Osteocyte (in vitro differentiated cells): ENCODE measurements at places on chromosomes 4 and X. TPM values are rescaled to one million over a fixed set of nuclear protein-coding genes. Genes with fewer than 3 reads are reported as not detected.

LRP2BP gene
- total RNA-seq: 0.31 and 0.59 TPM in 2 replicates

PTPN13 gene
- total RNA-seq: 55.7 and 56.0 TPM in 2 replicates

AFM gene
- total RNA-seq: not detected in 2 replicates

- no peak for DNase-seq
Measured at GRCh38 chrX:9899640-9900111, 67.5 kb upstream of the CLDN34 start.

SPANXC gene
- not detected in 2 replicates for total RNA-seq
